ENCODE measurements at places on chromosomes 4 and X.

GRCh38 chrX:1546691-1547251 lies 9.8 kb upstream of the P2RY8 start:
- DNase-seq, result no peak

- no peak for DNase-seq
These were observed 292.5 kb downstream of the USP46 start for GRCh38 chr4:52366621-52367020.

- DNase-seq, result no peak
These were observed 36.9 kb upstream of the MED14 start for GRCh38 chrX:40772290-40772689.

DNA sequence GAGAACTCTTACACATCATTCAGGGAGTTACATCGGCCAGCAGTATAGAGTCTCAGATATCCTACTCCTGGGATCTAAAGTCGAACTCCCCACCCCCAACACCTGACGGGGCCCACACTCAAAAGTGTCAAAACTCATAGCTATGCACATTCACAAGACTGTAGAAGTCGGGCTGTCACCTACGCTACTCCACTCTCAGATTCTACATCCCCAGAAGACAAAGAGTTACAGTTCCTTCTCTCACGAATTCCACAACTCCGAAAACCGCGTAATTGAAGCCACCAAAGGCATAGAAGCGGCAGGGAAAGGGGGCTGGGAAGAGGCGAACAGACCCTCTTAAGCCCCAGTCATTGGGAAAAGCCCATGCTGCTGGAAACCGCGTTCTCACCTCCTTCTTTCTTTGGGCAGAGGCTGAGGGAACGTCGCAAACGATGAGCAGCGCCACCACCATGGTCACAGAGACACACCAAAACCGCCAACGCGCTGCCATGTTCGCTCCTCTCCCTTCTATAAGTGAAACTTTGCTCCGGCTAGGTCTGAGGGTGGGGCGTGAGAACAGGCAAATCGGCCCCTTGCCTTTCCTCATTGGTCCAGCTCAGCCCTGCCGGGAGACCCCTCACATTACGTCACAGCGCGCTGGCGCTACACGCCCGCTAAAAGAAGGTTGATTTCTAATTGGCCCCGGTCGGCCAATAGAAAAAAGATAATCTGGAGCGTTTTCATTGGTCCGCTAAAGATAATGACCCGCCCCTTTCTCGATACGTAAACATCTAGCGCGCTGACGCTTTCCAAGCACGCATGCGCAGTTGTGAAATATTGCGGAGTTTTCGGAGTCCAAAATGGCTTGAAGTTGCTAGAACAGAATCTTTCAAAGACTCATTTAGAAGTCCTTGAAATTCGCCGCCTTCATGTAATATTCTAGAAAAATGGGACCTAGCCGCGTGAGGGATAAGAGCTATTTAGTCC lies at the start of gene MAGT1:
TSS of gene MAGT1 (minus strand) at position 515 of the 966 bp plus-strand sequence. CDS start at position 490, 25 bp downstream.
- peak; percentile 94 for DNase-seq

- DNase-seq, result no peak
These were observed 8.6 kb upstream of the IGBP1 start for GRCh38 chrX:70124678-70125077.

DNA sequence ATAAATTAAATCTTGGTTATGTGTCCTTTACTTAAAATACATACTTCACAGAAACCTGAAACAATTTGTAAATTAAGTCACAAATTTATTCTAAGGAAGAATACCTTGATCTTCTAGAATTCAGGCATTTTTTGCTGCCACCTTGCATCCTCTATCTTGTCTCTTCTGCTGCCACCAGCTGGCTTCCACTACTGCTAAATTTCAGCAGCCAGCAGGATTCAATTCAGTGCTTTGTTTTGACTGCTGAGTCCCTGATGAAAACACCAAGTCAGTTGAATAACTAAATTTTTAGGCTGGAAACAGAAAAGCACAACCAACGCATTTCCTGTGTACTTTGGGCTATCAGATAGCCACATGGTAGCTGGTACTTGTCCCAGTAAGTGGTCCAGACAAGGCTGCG lies 2.4 kb upstream of the MBTPS2 start:
- DNase-seq, result no peak

DNA sequence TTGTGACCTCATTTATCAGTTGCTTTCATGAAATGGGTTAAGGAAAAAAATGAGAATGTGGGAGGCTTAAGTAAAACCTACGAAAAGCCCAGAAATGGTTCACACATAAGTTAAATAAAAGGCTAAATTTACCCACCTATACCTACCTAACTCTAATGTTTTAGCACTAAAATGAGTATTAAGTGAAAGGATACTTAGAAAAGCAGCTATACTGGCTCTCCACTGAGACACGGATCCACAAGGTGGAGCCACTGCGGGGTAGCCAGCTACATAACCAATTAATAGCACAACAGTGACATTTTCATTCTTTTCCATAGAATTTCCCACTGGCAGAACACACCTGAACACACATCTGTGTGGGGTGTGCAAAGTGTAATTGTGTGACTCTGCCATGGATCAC lies 101.9 kb downstream of the MAML3 start:
- no peak for DNase-seq
